ENCODE measurements at places on chromosomes 11 and 22.

DNA sequence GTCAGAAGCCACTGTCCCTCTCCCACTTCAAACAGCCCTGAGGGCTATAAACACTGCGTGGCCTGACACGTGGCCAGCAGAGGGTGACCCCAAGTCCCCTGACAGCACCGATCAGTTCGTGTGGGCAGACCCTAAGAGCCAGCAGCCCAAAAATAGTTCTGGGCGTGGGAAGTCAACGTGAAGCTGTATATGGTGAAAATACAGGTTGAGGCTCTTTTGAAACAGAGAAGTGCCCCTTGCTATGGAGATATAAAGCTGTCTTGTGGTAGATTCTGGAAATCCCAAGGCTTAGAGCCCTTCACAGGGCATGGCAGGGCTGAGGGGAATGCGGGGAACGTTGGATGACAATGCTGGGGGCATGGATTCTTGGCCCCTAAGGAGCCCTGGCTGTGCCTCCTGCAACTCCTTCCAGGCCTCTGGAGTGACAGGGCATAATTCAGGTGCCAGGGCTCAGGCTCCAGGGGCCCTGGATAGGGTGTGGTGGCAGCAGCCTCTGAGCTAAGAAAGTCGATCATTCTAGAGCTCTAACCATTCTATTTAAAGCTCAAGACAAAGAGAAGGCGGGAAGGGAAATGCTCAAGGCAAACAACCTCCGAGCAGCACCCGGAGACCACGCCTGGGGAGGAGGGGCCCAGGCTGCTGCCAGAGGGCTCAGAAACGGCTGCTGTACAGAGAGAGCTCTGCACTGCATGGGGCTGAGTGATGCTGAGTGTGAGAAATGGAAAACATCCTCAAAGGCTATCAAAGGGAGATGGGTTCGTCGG lies 60.4 kb upstream of the CD5 start:
- DNase-seq = no peak

- no peak for DNase-seq
Measured at GRCh38 chr11:7593481-7593880, 79.7 kb downstream of the PPFIBP2 start.

DNA sequence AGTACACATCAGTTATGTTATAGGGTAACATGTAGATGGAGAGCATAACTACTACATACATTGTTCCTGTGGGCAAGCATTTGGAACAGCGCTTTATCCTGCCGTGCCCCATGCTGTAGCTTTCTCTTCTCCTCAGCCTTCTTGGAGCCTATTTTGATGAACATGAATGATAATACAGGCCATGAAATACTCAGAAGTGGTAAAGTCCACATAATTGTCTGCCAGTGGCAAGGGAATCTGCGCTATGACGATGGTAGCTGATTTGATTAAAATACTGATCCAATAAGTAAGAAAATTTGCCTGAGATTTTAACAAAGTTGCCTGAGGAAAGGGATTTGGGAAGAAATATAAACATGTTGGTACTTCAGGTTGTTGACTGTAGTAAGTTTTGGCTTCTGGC lies 23.3 kb downstream of the ALKBH3 start:
- no peak for DNase-seq

GRCh38 chr11:45897556-45897955 lies 9.5 kb downstream of the FREY1 start:
- DNase-seq = no peak

- DNase-seq = no peak
Measured at GRCh38 chr11:65426839-65427690, 4.5 kb downstream of the NEAT1 start.

- DNase-seq = no peak
Measured at GRCh38 chr11:2451336-2451735, 6.5 kb downstream of the KCNQ1 start.

DNA sequence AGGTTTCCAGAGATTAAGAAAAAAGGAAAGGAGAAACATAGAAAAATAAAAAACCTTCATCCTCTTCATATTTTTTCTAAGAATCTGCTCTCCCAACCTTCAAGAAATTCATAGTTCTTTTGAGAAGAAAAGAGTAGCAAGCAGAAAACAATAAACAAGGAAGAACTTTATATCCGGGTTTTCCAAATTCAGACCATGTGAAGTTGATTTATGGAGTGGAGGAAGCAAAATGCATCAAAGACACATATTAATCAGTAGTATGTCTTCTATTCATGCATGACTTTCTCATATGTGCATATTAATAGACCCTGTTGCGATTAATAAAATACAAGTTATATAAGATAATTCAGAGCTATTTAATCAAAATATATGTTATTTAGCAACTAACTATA lies 20.5 kb upstream of the CTSC start:
- DNase-seq = no peak

GRCh38 chr22:36362932-36363331 lies 24.8 kb downstream of the MYH9 start:
- no peak for DNase-seq

DNA sequence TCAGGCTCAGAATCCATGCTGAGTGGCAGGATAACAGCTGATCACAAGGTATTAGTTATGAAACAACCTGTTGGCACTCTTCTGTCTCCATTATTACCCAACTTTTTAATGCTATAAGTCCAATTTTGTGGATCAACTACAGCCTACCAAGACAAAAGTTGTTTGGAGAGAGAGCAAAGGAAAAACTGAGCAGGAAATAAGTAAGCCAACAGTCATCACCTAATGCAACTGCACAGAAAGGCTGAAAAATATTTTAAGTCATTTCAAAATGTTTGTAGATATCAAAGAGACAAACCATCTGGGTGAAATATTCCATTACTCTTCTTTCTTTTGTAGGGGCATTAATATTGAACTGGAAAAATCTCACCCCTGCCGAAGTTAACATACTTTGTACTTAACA lies 41.6 kb downstream of the FDX1 start:
- no peak for DNase-seq

DNA sequence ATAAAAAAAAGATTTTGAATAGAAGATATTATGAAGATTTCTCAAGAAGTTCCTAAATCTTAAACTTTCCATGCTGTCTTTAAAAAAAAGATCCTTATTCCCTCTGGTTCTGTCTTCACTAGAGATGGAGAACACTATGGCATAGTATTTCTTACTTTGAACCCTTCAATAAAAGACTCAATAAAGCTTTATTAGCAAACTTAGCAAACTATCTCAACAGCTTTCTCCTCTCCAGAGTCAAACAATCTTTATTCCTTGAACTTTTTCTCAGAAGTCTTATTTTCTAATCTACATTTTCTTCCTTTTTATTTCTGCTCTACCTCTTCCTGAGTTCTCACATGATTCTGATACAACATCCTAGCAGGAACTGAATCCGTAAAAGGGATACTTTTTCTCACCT lies 21.8 kb upstream of the P4HA3 start:
- no peak for DNase-seq

GRCh38 chr22:50145721-50146438 lies 24.7 kb upstream of the PANX2 start:
- DNase-seq = no peak

DNA sequence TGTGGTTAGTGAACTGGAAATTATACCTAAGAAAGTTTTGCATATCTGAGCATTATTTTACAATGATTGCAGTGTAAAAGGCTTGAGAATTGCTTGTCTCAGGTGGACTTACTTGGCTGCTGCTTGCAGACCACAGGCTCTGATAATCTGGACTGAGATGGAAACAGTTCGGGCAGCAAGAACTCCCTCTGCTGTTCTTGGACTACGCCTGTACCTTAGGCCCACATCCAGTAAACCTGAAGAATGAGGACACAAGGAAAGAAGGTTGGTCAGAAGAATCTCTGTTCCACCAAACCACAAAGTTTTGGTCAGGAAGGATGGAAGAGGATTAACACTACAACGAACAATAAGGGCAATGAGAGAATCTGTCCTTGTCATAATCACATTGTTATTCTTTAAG lies 80.1 kb downstream of the C2CD3 start:
- no peak for DNase-seq

DNA sequence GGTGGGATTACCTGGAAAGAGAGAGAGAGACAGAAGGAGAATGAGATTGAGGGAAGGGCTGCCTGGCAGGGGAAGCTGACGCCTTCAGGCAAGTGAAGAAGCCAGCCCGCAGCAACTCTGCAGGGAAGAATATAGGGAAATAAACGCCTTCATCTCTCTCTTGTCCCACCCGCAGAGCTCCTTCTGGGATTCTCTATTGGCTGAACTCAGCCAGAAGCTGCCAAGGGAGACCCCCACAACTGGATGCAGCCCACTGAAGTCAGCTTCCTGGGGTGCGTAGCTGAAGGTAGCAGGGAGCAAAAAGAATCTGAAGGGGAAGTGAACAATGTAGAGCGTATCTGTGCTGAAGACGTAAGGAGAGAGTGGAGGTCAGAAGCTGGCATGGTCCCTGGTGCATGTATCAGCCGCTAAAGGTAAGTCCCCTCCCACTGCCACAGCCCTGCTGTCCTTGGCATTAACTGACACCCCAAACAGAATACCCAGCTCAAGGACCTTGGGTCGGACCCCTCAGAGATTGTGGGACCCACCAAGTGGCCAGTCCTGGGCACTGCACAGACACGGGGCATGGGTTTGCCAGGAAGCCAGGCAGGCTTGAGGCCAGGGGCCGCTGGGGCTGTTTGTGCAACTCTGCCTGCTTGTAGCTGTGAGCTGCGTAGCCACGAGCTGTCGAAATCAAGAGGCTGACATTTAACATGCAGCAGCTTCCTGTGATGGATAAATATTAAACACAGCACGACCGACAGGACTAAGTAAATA lies 469.9 kb downstream of the MN1 start:
- no peak for DNase-seq

DNA sequence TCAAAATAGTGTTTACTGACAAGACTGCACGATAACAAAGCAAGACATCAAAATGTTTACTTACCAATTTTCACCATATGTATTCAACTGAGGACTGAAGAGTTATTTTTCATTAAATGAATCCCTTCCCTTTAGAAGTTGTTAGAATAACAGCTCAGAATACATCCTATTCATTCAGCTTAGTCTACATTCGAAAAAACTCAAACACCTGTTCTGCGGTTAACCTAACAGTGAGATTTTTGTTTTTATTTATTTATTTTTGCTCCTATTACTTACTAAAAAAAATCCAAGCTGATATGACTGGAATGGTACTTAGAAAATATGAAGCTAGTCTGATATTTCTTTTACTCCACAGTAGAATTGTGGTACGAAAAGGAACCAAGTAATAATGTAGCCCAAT lies 10.0 kb downstream of the KCNA4 start:
- DNase-seq = no peak

- no peak for DNase-seq
Measured at GRCh38 chr11:45648931-45649330, 16.5 kb downstream of the CHST1 start.

GRCh38 chr11:98059488-98059887 lies 961.3 kb upstream of the CNTN5 start:
- DNase-seq = no peak

GRCh38 chr22:42283278-42284201 lies 13.1 kb upstream of the TCF20 start:
- DNase-seq = no peak

- no peak for DNase-seq
Measured at GRCh38 chr11:119907878-119908572, 179.0 kb upstream of the NECTIN1 start.

DNA sequence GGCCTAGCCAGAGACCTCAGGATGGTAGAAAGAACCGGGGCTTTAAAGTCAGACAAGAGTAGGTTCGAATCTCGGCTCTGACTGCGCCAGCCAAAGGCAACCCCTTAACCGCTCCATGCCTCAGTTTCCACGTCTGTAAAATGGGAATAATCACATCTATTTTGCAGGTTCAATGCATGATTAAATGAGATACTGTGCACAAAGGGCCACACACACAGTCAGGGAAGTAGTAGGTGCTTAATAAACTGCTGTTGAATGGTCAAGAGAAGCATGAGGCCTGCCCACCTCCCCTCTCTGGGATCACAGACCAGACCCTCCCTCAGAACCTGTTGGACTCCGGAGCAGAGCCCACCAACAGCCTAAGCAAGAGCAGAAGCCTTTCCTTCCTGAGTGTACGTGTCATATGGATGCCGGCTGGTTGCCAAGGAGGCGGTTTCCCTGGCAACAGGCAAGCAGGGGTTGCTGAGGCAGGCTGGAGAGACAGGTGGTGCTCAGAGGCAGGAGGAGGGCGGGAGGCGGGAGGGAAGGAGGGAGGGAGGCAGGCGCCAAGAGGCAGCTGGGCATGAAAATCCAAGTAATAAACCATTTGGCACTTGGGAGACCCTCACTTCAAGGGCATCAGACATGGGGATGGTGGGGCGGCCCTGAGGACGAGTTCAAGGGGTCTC lies 43.9 kb downstream of the NFAM1 start:
- no peak for DNase-seq

- DNase-seq = no peak
Measured at GRCh38 chr11:60834742-60835533, 7.0 kb upstream of the CCDC86 start.

- DNase-seq = no peak
Measured at GRCh38 chr22:50730013-50730891, 7.8 kb upstream of the ACR start.

GRCh38 chr11:102534261-102534872 lies 3.8 kb upstream of the MMP7 start:
- DNase-seq = no peak

- no peak for DNase-seq
Measured at GRCh38 chr11:64935359-64936081, at the start of gene GPHA2. Gene GPHA2 (minus strand): TSS chr11:64935893. CDS start chr11:64935460, 433 bp downstream.

DNA sequence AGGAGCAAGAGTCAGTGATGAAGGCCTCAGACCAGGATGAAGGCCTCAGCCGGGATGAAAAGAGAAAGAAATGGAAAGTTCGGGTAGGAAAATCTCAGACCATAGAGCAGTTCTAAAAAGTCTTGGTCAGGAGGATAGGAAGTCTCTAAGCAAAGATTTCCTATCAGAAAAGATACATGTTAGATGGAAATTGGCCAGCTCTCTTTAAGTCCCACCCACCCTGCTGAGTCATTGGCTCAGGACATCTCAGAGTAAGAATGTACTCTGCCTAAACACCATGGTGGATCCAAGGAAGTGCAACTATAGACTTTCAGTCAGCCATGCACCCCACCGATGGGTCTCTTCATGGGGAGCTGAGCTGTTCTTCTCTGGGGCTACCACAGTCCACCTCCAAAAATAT lies 4.4 kb downstream of the OR8B3 start:
- DNase-seq = no peak

- DNase-seq = peak; percentile 80
Measured at GRCh38 chr11:14907411-14908213, 15.6 kb upstream of the CYP2R1 start.

DNA sequence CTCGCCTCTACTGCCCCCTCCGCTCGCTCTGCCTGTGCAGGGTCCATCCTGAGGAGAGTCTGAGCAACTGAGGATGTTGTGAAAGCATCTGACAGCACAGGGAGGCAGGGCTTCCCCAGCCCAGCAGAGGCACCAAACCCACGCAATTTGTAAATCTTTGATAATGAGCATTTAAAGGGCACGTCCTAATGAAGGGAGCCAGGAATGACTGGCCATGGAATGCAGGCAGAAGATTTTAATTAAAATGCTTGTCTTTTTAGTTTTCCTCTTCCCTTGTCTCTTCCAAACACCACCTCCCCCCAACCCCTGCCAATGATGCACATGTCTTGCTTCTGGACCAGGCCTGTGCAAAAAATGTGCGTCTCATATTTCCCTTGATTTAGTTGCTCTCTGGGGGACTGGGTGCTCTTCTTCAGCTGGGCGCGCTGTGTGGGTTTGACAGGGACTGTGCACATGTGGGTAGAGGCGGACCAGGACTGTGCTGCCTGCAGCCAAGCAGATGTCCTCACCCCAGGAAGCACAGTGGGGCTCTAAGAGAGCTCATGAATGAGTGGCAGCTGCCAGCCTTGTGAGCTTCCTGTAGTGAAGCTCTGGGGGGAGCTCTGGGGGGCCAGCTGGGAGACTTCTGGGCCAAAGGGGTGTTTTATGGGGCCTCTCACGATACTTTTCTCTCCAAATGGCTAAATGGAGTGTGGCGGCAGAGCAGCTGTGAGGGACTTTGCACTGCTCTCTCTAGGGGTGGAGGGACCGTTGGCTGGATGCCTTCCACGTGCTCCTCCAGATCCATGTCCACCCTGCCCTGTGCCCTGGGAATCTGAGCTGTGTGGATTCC lies 273.5 kb downstream of the ST3GAL4 start:
- DNase-seq = no peak
